ENCODE measurements at places on chromosomes 7 and 10.

DNA sequence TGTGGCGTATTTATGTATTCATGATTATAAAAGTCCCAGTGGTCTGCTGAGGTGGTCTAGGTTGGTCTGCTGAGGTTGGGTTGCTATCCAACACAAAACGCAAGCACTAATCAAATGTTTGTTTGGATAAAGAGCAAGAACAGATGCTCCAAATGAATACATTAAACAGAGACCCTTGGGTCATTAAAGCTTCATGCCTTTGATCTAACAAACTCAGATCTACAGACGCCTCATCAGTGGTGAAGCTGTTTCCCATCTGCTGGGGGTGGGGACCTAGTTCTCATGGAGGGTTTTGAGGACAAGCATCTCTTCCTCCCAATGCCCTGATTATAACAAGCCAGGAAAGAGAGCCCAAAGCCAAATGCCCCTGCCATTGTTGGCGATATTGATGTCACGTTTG lies 786.7 kb downstream of the NRG3 start:
- DNase-seq: no peak

DNA sequence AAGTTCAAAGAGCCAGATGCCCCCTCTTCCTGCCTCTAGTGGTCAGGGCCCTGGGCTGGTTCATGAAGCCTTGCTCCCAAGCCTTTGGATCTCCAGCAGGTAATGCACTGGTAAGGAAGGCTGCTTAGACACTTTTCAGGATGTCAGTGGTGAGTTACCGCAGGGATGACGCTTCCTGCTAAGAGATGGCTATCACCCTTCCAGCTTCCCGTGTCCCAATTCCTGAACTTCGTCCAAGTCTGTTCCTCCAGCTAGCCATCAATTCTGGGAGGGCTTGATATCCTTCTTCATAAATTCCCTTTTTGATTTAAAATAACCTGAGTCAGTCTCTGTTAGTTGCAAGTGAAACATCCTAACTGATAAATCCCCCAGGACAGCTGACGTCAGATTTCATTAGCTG lies 221.2 kb downstream of the PLXNA4 start:
- DNase-seq: no peak

- no peak for DNase-seq
These were observed 669 bp downstream of the PI4K2A start for GRCh38 chr10:97640868-97641811.

GRCh38 chr7:68733219-68734153 lies 864.8 kb upstream of the AUTS2 start:
- no peak for DNase-seq

GRCh38 chr10:89475125-89475524 lies 60.3 kb downstream of the SLC16A12 start:
- no peak for DNase-seq

GRCh38 chr7:125606671-125607070 lies 677.0 kb upstream of the POT1 start:
- DNase-seq: no peak

GRCh38 chr7:114941692-114942091 lies 19.8 kb downstream of the MDFIC start:
- DNase-seq: no peak

- DNase-seq: no peak
These were observed 27.9 kb downstream of the CDH23 start for GRCh38 chr10:71424496-71425194.

GRCh38 chr10:98242823-98243222 lies 25.2 kb downstream of the LOXL4 start:
- no peak for DNase-seq

DNA sequence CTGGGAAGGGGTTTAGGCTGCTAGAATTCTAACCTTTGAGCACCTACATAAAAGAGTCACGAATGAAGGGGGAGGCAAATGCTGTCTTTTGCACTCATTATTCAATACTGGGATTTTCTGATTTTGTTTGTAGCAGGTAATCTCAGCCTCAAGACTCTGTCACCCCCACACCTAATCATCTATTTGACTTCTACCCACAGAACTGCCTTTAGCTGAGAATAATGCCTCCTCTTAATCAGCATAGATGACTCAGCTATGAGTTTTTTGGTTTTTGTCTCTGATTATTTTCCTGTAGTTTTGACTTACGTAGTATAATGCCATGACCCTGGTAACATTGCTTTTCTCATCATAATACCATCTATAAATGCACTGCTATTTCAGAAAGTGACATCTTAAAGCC lies 42.7 kb upstream of the CACNB2 start:
- DNase-seq: no peak

GRCh38 chr7:121023683-121024511 lies 35.4 kb downstream of the CPED1 start:
- no peak for DNase-seq

GRCh38 chr7:151376218-151376902 lies 33.5 kb downstream of the WDR86 start:
- no peak for DNase-seq

DNA sequence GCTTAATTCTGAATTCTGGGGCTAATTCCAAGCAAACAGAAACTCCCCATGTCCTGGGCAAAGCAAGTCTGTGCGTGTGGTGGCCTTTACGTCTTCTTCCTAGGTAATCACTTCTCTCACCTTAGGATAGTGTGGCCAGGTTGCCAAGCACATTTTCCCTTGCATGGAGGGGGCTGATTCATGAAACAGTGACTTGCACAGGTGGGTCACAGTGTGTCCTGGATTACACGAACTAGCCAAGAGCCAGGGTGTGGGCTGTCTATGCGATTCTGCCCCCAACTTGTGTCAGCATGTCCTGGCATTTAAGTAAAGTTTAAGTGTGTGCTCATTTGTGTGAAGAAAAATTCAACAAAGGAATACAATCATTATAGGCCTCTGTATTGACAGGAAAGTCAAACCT lies 18.5 kb upstream of the SEM1 start:
- DNase-seq: no peak

DNA sequence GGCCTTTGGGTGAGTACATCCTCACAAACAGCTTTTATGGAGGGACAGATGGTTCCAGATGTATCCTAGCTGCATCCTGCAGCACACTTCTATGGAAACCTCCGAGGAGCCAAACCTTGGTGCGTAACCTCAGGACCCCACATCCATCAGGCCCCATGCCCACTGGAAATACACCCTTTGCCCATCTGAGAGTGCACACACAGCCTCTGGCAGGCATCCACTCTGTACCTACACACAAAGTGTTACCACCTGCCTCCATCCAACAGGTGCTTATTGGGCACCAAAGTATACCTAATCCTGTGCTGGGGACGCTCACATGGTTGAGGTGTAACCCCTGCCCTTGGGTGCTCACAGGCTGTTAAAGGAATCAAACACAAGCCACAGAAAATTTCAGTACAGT lies 117.9 kb downstream of the ADCY1 start:
- no peak for DNase-seq

- DNase-seq: peak; percentile 2
These were observed 13.2 kb upstream of the TRA2A start for GRCh38 chr7:23544913-23545354.

DNA sequence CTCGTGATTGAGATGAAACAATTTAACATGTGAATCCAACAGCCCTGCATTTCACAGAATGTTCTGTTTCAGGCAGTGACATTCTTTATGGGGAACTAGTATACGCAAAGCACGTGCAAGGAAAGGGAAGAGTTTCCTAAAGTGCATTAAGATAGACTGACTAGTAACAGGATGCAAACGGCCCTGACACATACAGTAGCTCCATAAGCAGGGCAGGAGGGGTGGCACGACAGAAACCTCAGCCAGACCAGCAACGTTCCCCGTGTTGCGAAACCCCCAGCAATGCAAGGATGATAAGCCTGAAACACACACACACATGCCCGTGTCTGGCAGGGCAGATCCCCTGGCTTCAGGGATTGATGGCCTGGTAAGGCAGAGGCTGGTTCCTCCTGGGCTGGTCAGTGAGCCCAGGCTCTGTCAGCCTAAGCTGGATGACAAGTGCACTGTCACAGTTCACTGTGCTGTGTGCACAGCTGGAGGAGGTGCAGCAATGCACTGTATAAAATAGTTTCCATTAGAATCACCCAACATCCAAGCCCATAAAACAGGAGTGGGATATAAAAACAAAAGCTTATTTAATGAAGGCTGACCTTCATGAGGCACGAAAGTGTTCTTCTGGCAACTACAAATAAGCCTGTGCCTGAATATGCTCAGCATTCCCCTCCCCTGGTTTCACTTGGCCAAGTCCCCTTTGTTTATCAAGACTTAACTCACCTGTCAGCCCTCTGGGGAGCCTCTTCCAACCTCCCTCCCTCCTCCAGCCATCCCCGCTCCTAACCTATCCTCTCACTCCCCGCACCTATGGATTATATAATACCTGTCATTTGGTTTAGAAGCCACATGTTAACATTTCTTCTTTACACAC lies 88.8 kb downstream of the GSAP start:
- no peak for DNase-seq

GRCh38 chr7:1555046-1555812 lies 776 bp downstream of the TMEM184A start:
- peak; percentile 38 for DNase-seq

DNA sequence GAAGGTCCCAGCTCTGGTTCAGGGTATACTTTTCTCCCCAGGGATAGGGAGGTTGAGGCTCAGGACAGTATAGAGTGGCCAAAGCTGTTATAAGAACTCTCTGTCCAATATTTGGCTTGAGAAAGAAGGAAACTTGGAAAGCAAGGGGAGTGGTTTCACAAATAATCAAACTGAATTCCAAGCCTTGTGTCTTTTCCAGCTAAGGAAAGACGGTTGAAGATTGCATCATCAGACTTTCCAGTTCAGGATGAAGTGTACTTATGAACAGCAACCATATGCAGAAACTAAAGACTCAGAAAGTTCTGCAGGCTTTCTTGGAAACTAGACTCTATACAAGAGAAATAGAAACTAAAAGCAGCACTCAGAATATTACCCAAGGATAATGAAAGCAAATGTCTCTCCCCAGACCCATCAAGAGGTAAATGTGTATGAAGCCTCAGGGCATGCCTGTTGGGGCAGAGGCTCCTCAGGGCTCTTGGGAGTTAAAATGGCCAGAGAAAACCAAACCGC lies 46.4 kb downstream of the RAMP3 start:
- DNase-seq: no peak

DNA sequence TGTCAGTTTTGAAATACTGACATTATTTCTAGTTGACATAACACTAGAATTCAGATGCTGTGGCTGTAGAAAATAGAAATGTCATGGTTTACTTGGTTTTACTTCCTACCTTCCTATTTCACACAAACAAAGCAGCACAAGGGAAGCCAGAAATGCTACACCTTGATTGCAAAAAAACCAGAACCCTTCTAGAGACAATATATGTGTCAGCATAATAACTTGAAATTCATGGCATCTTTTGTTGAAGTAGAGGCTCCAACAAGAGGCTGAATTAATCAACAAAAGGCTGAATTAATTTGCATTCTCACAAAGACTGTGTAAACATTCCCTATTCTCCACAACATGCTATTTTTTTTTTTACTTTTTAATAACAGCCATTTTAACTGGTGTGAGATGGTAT lies 25.2 kb downstream of the ZNF117 start:
- DNase-seq: no peak

DNA sequence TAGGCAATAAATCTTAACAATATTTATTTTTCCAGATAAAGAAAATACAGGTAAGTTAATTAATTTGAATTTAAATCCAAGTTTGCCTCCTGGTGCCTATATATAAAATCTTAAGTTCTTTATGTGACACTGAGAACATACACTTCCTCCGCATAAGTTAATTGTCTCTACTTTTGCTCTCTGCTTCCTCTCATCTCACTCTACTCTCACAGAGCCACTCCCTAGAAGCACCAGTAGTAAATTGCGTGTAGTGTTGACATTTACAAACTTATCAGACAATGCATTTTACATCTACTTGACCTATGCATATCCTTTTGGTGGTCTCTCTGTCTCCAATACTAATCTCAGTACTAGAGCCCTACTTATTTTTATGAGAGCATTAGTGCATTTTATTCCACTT lies 144.5 kb downstream of the ETV1 start:
- DNase-seq: no peak

GRCh38 chr10:102120142-102120990 lies at the start of gene LDB1:
Gene LDB1, minus strand, starts transcription at chr10:102120368. Its CDS starts 258 bp downstream, at chr10:102120110.
- DNase-seq: no peak

GRCh38 chr7:87223666-87224065 lies 4.1 kb upstream of the TMEM243 start:
- no peak for DNase-seq

- no peak for DNase-seq
These were observed 110.3 kb upstream of the ARID5B start for GRCh38 chr10:61791216-61791615.

DNA sequence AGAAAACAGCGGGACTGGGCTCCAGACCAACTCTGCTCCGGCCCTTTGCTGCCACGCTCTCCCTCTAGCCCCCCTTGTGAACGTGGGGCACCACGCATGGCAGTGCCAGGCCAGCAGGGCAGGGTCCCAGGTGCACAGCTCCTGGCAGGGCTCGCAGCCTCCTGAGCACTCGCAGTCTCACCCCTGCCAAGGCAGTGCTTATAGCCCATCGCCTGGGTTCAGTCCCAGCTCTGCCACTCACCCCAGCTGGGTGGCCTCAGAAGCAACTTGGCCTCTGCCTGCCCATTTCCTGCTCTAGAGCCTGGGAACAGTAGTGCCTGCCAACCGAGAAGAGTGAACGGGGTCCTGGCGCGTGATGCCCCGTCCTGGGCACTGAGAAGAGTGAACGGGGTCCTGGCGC lies 36.3 kb downstream of the CFAP46 start:
- DNase-seq: no peak

- DNase-seq: no peak
These were observed 852 bp upstream of the PRKAR1B start for GRCh38 chr7:727806-728460.

- DNase-seq: no peak
These were observed 114.1 kb downstream of the ZFAND4 start for GRCh38 chr10:45558425-45558824.

DNA sequence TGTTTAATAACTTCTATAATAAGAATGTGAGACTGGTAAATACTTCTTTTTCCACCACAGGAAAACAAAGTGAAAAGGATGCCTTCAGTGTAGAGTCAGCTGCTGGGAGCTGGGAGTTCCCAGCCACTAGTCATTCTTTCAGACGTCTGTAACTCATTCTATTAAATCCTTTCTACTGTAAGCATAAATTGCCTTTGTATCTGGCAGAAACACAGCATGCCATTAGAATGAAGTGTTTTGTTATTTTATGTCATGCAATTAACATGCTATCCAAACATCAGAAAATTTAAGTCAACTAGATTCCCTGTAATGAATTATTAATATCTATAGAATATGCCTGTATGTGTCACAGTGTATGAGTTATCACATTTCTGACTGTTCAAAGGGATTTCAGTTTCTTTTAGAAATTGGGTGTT lies 14.3 kb downstream of the BPGM start:
- DNase-seq: peak; percentile 14

DNA sequence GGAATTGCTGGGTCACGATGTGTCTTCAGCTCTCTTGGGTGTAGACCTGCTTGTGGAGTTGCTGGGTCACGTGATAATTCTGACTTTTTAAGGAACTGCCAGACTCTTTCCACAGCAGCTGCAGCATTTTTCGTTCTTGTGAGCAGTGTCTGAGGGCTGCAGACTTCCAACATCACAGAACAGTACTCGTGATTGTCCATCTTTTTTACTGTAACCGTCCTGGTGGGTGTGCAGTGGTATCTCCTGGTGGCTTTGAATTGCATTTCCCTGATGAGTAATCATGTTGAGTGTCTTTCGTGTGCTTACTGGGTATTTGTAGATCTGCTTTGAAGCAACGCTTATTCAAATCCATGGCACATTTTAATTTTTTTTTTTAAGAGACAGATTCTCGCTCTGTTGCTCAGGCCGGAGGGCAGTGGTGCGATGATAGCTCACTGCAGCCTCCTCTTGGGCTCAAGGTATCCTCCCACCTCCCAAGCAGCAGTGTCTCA lies 22.7 kb downstream of the INPP5A start:
- no peak for DNase-seq

All from amniotic stem cell (primary cell).